ENCODE measurements at places on chromosomes 12 and 14.

DNA sequence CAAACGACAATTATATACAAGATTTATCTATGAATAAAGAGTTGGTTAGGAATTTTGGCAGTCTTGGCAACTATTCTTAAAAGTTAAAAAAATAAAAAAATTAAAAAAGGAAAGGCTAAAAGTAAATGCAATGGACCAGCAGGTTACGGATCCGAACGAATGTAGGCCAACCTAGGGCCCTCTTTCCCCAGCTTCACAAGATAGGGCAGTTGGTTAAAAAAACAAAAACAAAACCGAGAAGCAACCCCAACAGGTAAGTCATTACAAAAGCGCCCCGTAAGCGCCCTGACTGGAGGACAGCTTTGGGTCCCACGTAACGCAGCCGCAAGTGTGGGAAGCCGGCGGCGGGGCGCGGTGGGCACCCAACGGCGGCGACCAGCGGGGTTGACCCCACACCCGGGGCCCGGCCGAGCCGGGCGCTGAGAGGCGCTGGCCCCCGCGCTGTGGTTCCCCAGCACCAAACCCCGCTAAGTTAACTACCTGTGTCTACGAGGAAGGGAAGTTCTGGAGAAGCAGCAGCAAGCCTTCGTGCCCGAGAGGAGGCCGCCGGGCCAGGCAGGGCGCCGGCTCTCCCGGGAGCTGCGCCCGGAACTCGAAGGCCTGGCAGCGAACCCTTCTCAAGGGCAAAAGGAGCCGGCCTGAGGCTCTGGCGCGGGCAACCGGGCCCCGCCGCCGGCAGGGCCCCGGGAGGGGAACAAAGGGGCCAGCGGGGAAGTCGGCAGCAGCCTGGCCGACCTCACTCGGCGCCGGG is 882 bp downstream of the HECTD1 start:
- DNase-seq = peak; percentile 33

- no peak for DNase-seq
Measured at GRCh38 chr12:119157978-119158377, 20.8 kb upstream of the HSPB8 start.

DNA sequence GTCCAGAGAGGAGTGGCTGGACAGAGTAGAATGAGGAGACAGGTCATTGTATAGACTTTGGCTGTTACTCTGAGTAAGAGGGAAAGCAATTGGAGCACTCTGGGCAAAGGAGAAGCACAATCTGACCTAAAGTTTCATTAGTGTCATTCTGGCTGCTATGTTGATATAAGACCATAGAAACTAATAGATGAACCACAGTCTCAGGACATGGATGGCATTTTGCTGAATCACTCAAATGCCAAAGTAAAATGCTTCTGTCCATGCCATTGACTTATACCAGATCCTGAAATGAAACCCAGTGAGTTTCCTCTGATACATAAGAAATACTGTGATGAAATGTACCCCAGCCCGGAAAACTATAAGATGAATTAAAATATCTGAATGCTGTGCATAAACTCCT is 65.8 kb upstream of the COCH start:
- DNase-seq = no peak

GRCh38 chr12:32390572-32391219 is 8.7 kb upstream of the FGD4 start:
- DNase-seq = no peak

GRCh38 chr12:93682846-93683261 is 5.7 kb downstream of the CRADD start:
- no peak for DNase-seq

DNA sequence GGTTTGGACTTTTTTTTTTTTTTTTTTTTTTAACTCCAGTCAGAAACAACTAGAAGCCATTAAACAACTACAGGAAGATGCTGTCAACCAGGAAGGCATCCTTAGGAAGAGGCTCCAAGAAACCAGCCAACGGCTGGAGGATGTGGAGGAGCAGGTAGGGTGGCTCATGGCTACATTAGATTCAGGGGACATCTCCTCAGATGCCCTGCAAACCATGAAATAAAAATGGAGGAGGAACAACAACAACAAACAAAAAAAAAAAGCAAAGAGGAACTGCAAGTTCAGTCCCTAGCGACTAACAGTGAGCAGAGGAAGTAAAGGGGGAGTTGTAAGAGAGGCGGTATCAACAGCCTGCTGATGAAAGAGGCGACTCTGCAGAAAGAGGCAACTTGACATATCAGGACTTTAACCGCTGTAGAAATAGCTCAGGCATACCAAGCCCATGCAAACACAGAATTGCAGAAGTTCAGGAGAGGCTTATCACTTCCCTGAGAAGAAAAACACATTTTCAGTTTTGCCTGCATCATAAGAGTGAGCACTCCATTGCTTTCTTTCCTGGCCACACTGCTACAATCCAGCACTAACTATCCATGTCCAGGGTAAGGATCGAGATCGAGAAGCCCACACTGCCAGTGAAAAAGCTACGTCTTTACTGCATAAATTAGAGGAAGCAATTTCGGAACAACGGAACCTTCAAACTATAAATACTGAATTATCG is 103.5 kb upstream of the BCAT1 start:
- DNase-seq = peak; percentile 19

- no peak for DNase-seq
Measured at GRCh38 chr12:113469949-113470743, 1.5 kb downstream of the LHX5 start.

GRCh38 chr14:53640695-53641094 is 315.9 kb downstream of the BMP4 start:
- DNase-seq = no peak

DNA sequence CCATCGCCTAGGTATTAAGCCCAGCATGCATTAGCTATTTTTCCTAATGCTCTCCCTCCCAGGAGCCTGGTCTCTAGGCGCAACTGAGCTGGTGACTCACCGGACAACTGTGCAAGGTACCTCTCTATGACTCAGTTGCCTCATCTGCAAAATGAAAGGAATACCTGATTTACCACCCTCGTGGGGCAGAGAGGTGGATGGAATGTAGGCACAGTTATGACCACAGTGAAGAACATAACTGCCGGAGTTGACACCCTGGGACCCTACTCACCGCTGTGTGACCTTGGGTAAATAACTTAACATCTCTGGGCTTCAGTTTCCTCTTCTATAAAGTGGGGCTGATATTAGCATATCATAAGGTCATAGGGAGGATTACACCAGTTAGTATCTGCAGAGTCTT is 22.6 kb downstream of the BCL11B start:
- DNase-seq = no peak

DNA sequence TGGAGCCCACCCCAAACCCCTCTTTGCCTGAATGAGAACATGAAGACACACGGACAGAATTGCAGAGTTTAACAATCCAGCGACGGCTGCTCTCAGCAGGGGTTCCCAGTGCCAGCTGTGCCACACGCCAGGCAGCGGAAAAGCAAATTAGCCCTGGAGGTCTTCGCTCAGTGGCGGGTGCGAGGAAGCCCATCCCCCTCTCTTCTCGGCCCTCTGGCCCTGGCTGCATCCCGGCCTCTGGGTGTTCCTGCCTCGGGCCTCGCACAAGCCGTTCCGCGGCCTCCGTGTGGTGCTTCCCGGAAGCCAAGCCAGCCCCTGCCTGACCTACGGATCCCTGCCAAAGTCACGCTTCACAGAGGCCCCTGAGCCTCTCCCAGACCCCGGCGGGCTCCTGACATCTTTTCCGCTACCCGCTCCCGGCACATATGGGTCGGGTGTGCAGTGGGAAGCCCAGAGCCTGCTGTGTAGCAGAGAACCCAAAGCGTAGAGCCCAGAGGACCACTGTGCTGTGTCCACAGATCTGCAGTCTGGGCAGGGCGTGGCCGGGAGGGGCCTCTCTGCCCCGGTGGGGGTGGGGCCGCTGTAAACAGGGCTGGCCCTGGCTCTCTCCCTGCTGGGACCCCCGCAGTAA is 70.7 kb upstream of the GALNT9 start:
- no peak for DNase-seq

Measured in activated T-helper 1 cell treated with Interleukin-2 at 50 U/mL for 16 hours (primary cell).